Stimulated activated CD8-positive, alpha-beta memory T cell treated with anti-CD3 and anti-CD28 coated beads, Interleukin-15, amount 100 ng/mL, for 4 hours (primary cell): ENCODE measurements at places on chromosomes 7 and 10.

GRCh38 chr7:124784879-124785818 lies 19.6 kb upstream of the GPR37 start:
- no peak for DNase-seq

GRCh38 chr10:6815346-6815745 lies 235.3 kb upstream of the PRKCQ start:
- DNase-seq: no peak

DNA sequence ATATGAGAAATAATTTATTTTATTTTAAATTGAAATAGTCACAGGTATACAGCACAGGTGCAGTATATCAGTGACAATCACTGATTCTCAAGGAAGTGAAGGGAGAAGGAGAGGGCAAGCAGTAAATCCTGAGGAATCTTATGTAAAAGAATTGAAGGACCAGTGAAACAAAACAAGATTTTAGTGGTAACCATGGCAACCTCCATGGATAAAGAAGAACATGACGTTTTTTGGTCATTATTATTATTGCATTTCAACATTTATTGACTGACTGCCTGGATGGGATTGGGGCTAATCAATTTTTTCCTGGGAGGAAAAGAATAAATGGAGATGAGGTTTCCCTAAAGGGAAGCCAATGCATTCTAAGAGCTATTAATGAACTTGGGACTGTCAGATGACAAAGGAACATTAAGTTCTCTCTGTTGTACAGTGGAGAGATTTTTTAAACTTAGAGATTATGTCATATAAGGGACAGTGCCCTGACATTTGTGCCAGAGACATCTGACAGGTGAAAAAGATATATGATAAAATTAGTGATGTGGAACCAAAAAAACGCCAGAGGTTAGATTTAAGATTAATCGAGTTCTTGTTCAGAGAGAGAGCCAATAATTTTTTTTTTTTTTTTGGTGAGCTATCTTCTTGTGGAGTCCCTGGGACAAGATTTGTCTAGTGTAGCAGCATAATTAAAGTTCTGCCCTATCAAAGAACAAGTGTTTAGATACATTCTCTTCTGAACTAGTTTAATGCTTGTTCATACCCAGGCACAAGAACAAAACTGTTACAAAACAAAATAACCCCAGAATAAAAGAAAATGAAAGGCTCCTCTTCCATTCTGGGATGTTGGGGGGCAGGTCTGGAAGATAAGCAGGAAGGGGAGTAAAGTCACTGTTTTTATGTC lies 279.9 kb downstream of the CSTF2T start:
- no peak for DNase-seq

DNA sequence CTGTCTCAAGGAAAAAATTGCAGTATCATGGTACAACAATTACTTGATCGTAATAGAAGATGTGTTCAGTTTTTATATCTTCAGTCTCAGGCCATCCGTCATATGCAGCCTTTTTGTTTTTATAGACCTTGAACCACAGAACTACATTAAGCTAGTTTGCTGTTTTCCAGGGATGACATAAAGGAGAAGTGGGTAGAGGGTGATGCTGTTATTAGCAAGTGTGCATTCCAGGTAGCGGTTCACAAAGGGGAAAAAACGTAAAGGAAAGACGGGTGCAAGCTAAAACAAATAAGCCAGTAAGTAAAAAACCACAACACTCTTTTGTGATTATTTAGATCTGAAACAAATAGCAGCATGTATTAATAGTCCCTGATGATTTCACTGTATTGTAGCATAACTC lies 71.7 kb downstream of the BMPR1A start:
- DNase-seq: no peak

DNA sequence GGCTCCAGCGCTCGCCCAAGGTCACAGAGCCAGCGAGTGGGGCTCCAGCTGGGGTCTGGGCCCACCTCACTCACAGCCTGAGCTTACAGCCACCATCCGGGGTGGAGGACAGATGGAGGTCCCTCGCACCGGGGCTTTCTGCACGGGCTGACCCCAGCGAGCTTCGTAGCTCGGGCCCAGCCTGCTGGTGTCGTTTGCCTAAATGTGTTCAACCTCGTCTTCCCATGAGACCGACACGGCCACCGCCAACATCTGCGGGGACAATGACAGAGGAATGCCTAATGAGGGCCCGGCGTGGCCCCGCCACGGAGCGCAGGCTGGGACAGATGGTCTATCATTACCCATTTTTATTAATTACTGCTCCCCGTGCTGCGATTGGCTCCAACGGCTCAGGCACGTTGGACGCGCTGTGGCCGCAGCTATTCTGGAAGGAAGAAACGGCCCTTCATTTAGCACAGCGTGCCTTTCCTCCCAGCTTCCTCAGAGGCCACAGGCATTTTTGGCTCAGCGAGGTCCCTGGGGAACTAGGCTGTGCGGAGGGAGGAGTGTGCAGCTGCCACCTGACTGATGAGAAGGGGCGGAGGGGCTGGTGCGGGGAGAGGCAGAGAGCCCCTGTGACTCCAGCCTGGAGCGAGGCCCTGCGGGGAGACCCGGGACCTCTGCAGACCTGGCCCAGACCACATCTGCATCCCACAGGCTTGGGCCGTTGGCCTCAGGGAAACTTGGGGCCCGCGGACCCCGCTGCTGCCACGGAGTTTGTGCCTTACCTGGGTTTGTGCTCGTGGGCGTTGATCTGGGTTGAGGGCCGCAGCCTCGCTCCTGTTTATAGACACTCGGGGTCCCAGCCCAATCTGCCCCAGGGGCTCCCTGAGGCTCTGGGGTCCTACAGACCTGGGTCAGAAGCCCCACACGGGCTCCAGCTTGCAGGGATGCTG lies 22.9 kb upstream of the ELFN1 start:
- no peak for DNase-seq

GRCh38 chr7:4720225-4720624 lies 38.1 kb downstream of the FOXK1 start:
- DNase-seq: no peak

DNA sequence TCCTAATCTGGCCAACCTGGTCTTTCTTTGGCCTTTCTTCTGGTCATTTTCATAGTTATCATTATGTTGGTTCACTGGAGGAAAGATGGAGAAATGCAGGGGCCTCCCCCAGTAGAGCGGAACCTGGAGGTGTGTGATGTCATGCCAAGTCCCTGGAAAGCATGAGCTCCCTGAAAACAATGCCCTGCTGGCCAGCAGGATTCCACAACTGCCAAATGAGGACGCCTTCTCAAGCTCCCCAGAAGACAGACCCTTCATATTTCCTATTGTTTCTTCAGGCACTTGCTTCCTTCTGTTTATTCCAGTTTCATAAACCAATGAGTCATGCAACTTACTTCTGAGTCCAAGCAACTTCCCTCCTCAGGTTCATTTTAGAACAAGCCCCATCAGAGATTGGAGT lies 339.0 kb downstream of the GATA3 start:
- DNase-seq: no peak

- DNase-seq: no peak
These were observed 6.5 kb downstream of the ARHGAP22 start for GRCh38 chr10:48598243-48598935.

DNA sequence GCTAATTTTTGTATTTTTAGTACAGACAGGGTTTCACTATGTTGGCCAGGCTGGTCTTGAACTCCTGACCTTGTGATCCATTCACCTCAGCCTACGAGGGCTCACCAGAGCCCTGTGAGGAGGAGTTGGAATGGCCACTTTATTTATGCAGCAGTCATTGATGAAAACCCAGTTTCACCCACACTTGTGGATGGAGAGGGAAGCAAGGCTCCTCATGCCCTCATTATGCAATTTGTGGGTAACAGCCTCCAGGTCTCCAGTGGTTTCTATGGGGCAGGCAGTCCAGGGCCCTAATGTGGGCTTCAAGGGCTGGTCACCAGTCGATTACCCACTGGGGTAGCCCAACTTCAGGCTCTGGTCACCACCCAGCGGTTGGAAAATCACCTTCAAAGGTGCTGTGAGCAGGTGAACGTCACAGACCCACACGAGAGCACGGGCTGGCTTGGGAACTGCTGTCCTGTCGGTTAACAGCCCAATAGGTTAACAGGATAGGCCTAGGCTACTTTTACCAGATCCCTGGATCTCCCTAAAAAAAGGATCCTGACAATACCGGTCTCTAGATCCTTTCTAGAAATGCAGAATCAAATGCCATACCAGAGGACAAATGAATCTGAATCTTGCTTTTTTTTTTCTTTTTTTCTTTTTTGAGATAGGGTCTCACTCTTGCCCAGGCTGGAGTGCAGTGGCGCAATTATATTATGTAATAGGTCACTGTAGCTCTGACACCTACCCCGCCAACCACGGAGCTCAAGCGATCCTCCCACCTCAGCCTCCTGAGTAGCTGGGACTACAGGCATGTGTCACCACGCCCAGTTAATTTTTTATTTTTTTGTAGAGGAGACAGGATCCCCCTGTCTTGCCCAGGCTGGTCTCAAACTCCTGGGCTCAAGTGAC lies 97.8 kb downstream of the SLC37A3 start:
- no peak for DNase-seq

DNA sequence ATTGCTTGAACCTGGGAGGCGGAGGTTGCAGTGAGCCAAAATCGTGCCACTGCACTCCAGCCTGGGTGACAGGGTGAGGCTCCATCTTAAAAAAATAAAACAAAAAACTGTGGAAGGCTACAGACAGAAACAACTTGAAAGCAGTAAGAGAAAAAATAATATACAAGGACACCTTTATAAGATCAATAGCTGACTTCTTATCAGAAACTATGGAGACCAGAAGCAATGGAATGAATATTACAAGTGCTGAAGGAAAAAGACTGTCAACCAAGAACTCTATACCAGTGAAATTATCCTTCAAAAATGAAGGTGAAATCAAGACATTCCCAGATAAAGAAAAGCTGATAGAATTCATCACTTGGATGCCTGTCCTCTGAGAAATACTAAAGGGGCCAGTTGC lies 49.0 kb downstream of the RBAK start:
- no peak for DNase-seq

GRCh38 chr7:111729483-111729882 lies 167.2 kb upstream of the IMMP2L start:
- no peak for DNase-seq

- DNase-seq: no peak
These were observed 671.0 kb upstream of the FOXK1 start for GRCh38 chr7:4010923-4011656.

GRCh38 chr10:48400129-48400849 lies 93.8 kb downstream of the MAPK8 start:
- DNase-seq: no peak

DNA sequence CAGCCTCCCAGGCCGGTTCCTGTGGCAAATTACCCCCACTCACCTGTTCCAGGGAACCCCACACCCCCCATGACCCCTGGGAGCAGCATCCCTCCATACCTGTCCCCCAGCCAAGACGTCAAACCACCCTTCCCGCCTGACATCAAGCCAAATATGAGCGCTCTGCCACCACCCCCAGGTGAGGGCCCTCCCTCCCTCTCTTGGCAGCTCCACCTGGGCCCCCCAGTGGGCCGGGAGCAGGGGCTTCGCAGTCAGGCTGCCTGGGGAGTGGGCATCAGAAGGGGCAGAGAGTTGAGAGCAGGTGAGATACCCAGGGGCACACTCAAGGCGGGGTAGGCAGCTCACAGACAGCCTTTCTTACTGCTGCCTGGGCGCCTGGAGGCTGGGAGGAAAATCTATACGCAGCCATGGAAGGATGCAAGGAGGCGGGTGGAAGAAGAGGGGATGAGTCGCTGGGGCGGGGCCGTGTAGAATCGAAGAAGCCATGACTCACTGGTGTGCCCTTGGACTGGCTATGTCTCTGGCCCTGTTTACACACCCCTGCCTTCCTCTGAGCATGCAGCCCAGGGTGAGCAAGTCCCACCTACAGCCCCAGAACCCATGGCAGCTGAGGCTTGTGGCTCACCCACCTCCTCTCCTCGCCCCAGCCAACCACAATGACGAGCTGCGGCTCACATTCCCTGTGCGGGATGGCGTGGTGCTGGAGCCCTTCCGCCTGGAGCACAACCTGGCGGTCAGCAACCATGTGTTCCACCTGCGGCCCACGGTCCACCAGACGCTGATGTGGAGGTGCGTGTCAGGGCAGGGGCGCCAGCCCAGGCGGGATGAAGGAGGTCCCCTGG lies 48.6 kb upstream of the PPIF start:
- DNase-seq: no peak

GRCh38 chr7:40429826-40430225 lies 295.0 kb downstream of the SUGCT start:
- DNase-seq: no peak

DNA sequence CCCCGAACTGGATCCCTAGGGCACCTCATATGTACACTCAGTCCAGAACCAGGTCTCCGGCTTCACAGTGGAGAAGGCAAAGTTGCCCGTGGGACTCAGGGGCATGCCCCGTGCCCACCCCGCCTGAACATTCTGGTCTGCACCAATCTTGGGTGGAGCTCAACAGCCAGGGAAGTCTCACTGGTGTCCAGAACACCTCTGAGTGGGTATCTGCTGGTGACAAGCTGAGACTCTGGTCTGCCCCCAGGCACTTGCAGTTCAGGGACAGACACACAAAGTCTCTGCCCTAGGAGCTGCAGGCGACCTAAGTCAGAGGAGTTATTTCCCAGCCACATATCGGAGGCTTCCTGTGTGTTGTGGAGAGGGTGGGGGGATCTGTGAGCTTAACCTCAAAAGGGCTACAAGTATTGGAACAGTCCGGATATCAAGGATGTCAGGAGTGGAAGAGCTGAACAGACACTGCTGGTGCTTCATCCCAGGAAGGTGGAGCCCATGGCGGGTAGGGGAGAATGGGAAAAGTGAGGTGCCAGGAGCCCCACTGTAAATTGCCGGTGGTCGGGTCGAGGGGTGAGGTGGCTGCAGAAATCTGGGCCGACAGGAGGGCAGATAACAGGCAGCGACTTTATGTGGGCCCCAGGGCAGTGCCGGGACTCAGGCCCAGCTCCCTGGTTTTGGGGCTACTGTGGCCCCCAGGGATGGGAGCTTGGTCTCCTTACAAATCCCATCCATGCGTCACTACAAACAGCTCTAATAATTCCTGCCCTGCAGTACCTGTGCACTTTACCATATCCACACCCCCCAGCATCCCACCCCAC lies 8.6 kb upstream of the TLX1 start:
- DNase-seq: no peak

DNA sequence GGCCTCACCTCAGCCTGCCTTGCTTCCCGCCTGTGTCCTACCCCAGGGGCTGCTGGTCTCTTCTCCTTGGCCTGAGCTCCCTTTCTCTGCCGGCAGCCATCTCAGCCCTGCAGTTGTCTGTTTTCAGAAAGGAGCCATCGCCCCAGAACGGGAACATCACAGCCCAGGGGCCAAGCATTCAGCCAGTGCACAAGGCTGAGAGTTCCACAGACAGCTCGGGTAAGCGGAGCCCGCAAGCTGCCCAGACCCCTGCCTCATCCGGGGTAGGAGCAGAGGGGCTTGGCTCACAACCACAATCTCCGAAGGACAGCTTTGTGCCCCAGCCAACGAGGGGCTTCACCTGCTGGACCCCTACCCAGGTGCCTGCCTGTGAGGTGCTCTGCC lies 5.3 kb upstream of the DEPP1 start:
- no peak for DNase-seq

DNA sequence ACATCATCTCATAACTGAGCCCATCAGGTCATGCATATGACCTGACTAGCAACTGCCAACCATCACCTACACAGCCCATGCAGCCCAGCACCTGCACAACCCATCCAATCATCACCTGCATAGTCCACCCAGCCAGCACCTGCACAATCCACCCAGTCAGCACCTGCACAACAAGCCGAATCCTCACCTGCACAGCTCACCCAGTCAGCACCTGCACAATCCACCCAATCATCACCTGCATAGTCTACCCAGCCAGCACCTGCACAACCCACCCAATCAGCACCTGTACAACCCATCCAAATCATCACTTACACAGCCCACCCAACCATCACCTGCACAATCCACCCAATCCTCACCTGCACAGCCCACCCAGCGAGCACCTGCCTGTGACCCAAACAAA lies 33.4 kb upstream of the WDFY4 start:
- DNase-seq: no peak

GRCh38 chr7:138943061-138943460 lies 38.1 kb downstream of the KIAA1549 start:
- DNase-seq: no peak
